ENCODE measurements at places on chromosomes 4 and X.

DNA sequence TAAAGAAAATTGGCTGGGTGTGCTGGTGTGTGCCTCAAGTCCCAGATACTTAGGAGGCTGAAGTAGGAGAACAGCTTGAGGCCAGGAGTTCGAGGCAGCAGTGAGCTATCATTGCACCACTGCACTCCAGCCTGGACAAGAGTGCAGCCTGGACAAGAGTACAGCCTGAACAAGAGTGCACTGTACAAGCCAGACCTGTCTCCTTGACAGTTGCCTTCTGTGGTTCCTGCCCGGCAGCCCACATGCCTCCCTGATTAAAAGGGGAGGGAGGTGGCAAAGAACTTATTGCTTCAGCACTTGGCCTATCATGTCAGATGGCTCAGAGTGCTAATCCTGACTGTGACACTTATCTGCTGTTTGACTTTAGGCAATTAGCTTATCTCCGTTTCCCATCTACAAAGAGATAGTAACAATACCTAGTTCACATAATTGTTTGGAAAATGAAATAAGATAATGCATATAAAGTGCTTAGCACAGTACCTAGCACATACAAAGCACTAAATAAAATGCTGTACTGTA lies 249.1 kb downstream of the DCLK2 start:
- no peak for DNase-seq

DNA sequence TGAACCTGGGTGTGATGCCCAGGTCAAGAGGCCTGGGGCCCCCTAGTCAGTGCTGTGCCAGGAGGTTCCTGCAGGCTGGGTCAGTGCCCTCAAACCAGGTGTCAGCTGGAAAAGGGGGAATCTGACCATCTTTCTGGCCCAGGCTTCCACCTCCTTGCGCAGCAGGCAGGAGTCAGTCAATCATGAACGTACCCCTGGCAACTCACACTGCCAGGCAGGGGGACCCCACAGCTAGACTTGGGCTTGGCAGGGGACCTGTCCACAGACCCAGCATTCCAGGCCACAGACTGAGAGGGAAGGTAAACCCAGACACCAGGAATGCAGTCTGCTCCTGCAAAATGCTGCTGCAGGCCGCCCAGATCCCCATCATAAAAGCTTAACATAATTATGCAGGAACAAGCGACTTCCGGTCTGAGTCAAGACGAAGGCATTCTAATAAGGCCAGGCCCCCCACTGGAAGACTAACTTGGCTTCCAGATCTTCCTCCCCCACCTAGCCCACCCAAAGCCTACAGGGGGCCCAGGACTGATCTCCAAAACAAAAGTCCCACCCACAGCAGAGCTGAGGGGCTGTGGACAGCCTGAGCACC lies 156.3 kb downstream of the BCOR start:
- no peak for DNase-seq

DNA sequence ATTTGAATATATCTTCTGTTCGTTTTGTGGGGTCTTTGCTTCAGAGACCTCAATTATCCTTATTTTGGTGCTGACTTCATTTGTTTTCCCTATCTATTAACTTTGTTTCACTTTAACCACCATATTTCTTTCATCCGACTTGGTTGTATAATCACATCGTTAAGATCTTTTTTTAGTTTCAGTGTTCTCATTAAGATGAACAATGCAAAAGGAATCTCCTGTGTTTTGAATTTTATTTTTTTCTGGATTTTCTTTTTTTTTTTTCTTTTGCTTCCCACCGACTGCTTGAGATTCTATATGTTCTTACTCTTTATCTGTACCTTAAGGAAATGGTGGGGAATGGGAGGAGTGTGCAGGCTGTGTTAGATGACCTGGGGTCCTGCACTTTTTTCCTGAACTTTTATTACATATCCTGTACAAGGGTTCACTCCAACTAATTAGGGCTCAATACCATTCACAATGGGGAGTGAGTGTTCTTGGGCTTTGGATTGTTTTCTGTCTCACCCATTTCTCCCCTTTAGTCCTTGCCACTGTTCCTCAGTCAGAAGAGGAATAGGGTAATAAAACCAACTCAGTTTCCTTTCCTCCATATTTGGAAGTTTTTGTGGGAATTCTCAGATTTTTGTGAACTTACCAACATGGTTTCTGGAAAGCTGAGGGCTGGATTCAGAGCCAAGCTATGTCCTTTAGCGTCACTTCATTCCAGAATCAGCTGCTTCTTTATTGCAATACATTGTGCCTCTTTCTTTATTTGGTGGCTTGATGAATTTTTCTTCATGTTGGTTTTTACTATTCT lies 43.2 kb upstream of the BMPR1B start:
- no peak for DNase-seq

DNA sequence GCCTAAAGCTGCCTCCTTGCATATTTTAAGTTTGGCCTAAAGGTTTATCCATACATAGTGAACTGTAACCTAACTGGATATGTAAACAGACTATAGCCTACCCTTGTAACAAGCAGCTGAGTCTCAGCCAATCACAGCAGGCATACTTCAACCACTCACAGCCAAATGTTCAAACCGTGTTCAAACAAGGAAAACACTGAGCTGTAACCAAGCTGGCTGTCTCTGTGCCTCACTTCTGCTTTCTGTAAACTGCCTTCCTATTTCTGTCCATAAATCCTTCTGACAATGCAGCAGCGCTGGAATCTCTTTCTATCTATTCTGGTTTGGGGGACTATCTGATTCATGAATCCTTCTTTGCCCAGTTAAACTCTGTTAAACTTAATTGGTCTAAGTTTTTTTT lies 16.4 kb downstream of the DSPP start:
- no peak for DNase-seq

DNA sequence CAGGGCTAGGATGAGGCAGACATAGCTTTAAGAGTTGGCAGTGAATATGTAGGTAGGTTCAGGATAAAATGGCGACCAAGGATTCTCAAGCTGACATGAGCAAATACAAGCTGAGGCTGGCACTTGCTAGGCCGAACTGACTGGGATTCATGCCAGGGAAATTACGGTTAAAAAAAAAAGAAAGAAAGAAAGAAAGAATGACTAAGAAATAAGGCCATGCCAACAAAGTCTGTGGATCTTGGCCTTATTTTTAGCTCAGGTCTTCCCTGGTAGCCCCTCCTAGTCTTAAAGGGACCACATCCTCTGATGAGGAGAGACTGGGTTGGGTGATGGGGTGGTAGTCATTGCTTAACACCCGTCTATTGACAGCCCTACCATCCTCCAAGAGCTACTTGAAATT lies 64.4 kb upstream of the KLHL13 start:
- DNase-seq = no peak

GRCh38 chr4:15317246-15317645 lies 110.6 kb upstream of the C1QTNF7 start:
- no peak for DNase-seq

DNA sequence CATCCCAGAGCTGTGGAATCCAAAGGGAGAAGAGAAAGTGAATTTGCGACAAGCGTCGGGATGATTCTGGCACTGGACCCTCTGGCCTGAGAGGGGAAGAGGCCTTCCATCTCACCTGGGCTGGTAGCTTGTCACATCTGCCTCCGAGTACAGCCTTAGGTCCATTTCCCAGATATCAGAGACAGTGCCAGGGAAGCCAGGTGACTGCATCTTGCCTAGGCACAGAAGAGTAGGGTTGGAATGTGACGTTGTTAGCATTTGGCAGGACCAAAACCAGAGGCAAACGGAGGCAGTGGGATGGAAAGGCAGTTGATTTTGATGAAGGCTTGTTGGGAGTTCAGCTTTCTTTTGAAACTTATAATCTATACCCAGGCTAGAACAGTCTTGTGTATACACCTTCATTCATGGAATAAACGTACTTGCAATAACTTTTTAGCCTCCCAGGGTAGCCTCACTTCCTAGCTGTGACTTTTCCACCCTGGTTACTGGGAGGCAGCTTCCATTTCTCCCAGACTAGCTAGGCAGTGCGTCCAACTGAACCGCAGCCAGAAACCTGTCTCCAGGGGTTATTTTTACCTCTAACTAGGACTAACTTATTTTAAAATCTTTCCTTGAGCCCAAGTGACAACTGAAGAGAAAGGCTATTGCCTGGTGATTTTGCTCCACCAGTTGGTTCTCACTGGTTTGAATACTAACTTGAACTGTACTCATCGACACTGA lies 5.9 kb downstream of the SOD3 start:
- DNase-seq = no peak

DNA sequence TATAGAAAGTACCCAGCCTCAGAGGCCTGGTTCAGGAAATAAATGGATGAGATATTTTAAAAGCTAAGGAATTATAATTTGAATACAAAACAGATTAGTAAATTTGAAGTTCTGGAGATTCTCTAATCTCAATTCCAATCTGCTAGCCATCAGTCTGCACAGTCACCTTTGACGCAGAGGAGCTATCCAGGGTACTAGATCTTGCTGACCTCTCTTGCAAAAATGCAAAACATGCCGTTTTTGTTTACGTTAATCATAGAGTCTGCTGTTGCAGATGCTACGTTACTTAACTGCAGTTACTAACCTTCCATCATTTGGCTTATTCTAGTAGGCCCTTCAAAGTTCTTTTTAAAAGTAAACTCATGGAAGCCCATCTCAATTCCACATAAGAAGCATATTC lies 10.4 kb downstream of the CCSER1 start:
- DNase-seq = no peak

GRCh38 chr4:120753854-120754253 lies 168.7 kb downstream of the PRDM5 start:
- DNase-seq = no peak

- peak; percentile 36 for DNase-seq
These were observed 56.6 kb downstream of the TMEM131L start for GRCh38 chr4:153522802-153523094.

DNA sequence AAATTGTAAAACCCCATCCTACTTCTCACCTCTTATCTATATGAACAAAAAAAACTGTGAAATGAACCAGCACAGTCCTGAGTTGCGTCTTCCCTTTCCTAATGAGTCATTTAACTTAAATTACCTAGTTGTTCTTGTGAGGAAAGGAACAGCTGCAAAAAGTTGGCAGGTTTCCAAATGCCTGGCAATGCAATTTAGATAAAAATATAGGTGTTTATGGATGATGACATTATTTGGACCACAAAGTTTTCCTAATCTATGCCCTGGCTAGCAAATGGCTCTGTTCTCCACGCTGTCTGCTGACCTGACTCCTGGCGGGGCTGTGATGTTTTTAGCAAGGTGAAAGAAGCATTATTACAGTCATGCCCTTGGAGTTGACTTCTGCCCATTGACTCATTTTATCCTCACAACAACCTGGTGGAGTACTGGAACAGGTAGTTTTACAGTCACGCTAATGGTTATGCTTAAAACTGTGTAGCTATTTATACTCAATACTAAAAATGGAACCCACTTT lies 29.8 kb upstream of the RELL1 start:
- no peak for DNase-seq

DNA sequence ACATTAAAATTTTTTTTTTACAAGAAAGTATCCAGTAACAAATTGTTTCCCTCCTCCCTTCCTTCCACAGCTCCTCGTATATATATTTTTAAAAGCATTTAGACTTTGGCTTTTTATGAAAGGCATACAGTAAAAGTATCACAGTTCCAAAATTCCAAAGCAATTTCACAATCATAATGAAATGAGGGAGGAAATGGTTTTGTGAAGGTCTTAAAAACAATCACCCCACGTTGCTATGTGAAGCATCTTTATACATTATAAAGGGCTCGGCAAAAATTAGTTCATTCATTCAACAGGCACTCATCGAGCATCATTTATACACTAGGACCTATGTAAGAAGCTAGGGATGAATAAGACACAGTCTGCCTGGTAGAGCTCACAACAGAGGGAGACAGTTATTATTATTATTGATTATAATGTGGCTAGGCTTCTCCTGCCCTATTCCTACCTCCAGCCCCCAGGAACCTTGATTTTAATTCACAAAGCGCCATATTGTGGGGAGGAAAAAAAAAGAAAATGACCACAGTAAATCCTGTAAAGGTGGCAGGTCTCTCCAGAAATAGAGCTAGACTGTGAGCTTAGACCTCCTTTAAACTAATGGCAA lies 239.9 kb downstream of the MAML3 start:
- DNase-seq = no peak

GRCh38 chr4:10891866-10892265 lies 207.3 kb upstream of the CLNK start:
- DNase-seq = no peak

Measured in T-helper 2 cell (primary cell).